ENCODE measurements at places on chromosomes 7 and 10.

- DNase-seq = no peak
These were observed at the start of gene MMRN2 for GRCh38 chr10:86957471-86958115. Gene MMRN2 (minus strand): TSS chr10:86957615. CDS start chr10:86957541, 74 bp downstream.

- DNase-seq = no peak
These were observed 31.5 kb upstream of the SH2D4B start for GRCh38 chr10:80506189-80506575.

DNA sequence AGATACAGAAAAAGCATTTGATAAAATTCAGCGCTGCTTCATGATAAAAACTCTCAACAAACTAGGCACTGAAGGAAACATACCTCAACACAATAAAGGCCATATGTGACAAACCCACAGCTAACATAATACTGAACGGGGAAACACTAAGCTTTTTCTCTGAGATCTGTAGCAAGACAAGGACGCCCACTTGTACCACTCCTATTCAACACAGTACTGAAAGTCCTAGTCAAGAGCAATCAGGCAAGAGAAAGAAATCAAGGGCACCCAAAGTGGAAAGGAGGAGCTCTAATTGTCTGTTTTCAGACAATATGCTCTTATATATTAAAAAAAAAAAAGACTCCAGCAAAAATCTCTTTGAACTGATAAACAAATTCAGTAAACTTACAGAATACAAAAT is 13.3 kb downstream of the DIP2C start:
- DNase-seq = no peak

DNA sequence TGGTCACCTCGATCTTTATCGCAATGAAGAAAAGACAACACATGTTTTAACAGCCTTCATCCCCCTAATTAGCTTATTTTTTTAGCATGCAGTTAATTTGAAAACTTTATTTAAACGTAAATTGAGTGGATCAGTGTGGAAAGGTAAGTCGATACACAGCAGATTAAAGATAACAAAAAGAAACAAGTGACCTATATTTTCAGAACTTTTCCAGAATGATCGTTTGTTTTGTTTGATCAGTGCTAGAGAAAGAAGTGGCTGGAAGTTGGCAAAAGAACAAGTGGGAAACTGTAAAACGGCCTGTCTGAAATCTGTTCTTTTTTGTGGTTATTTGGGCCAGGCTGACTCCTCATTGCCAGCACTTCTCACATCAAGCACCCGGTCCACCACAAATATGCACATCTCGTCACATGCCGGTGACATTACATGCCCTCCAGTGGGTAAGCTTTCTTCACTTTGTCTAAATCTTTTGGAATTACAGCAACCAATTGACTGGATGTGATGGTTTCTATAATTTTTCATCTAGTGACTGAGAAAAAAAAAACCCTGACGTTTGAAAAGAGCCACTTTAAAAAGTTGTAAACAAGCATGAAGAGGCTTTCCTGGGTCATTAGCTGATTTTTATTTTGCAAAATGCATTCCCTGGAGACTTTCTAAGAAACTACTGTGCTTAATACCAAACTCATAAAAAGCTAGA is 33.2 kb downstream of the C7orf33 start:
- DNase-seq = no peak

- DNase-seq = no peak
These were observed 568.4 kb downstream of the REEP3 start for GRCh38 chr10:64089648-64090047.

DNA sequence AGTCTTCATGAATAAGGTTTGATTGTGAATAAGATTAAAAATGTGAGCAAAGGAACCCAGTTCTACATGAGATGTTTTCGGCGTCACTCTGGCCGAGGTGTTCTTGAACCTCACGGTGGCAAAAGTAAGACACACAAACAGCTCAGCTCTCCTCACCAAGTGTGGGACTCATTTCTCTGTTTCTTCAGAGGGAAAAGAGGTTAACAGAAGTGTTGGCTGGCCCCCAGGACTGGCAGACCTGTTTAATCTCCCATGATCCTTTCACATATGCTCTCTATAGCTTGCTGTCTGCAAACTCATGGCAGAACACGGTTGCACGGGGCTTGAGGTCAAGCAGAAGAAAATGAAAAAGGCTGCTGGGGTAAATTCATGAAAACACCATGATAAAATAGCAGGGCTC is 394.4 kb downstream of the CALN1 start:
- DNase-seq = no peak

Data from NCI-H2081 treated with DMSO at 0.1 percent for 48 hours (cell line).